A549 treated with GW870086 at 1 μM for 4 hours (cell line): ENCODE measurements at places on chromosomes 12 and 14. TPM values are rescaled to one million over a fixed set of nuclear protein-coding genes. Genes with fewer than 3 reads are reported as not detected.

Gene DNM1L
- total RNA-seq = 44.2 to 61.1 TPM (median 55.7 TPM) in 5 replicates

Gene SLC25A21
- 0.55 to 1.0 TPM (median 0.73 TPM) in 5 replicates for total RNA-seq

Gene PYM1
- total RNA-seq = 35.6 to 43.1 TPM (median 39.1 TPM) in 5 replicates

Gene ZBTB42
- total RNA-seq = 2.1 to 3.2 TPM (median 3.0 TPM) in 5 replicates

Gene GRIN2B
- 2.8 to 5.6 TPM (median 4.6 TPM) in 5 replicates for total RNA-seq

Gene PPP4R3A
- 65.6 to 75.3 TPM (median 69.2 TPM) in 5 replicates for total RNA-seq

Gene TCL1A
- not detected in 5 replicates for total RNA-seq

Gene KLRC2
- 1.7 to 2.4 TPM (median 2.1 TPM) in 5 replicates for total RNA-seq

Gene GPRC5D
- 0.22 TPM in 1 of 5 replicates, not detected in the others for total RNA-seq

Gene KRT80
- total RNA-seq = 30.3 to 43.4 TPM (median 36.8 TPM) in 5 replicates

Gene RIN3
- total RNA-seq = 18.4 to 25.2 TPM (median 24.0 TPM) in 5 replicates

Gene CAPRIN2
- total RNA-seq = 23.5 to 39.2 TPM (median 33.3 TPM) in 5 replicates

Gene BLTP3B
- total RNA-seq = 8.4 to 14.8 TPM (median 13.4 TPM) in 5 replicates

Gene EPYC
- not detected in 5 replicates for total RNA-seq

Gene REP15
- 0.26 to 0.63 TPM (median 0.42 TPM) in 4 of 5 replicates, not detected in the other for total RNA-seq

Gene IL26
- total RNA-seq = not detected in 5 replicates

Gene CBLN3
- 1.0 to 1.7 TPM (median 1.2 TPM) in 5 replicates for total RNA-seq

Gene OAS2
- total RNA-seq = 0.13 to 0.63 TPM (median 0.18 TPM) in 5 replicates

Gene SPIC
- total RNA-seq = not detected in 5 replicates

Gene GPR65
- not detected in 5 replicates for total RNA-seq

Gene ERP29
- 117 to 144 TPM (median 125 TPM) in 5 replicates for total RNA-seq

Gene ACACB
- total RNA-seq = 9.1 to 15.6 TPM (median 11.2 TPM) in 5 replicates

Gene NPFF
- total RNA-seq = 0.85 TPM in 1 of 5 replicates, not detected in the others

Gene TNFRSF1A
- 393 to 727 TPM (median 502 TPM) in 5 replicates for total RNA-seq

Gene KRT75
- 0.08 to 0.26 TPM (median 0.10 TPM) in 5 replicates for total RNA-seq

Gene SPATA7
- total RNA-seq = 3.5 to 4.4 TPM (median 3.9 TPM) in 5 replicates

Gene KRT83
- 2.9 to 7.2 TPM (median 6.3 TPM) in 5 replicates for total RNA-seq

Gene ABCC9
- 0.01 TPM in 1 of 5 replicates, not detected in the others for total RNA-seq

Gene SRP54
- total RNA-seq = 55.1 to 60.5 TPM (median 57.7 TPM) in 5 replicates

Gene LRTM2
- 0.03 to 0.05 TPM in 2 of 5 replicates, not detected in the others for total RNA-seq

Gene SIX6
- not detected in 5 replicates for total RNA-seq

Gene PLEK2
- total RNA-seq = 19.1 to 23.2 TPM (median 22.6 TPM) in 5 replicates

Gene SLC6A15
- 3.7 to 4.9 TPM (median 4.7 TPM) in 5 replicates for total RNA-seq

Gene CYP46A1
- total RNA-seq = 0.07 to 0.42 TPM (median 0.16 TPM) in 5 replicates

Gene LRP1-AS
- not detected in 5 replicates for total RNA-seq

Gene AQP2
- not detected in 5 replicates for total RNA-seq

Gene MSRB3
- 20.5 to 25.4 TPM (median 21.0 TPM) in 5 replicates for total RNA-seq

Gene CLEC7A
- total RNA-seq = not detected in 5 replicates
